ENCODE measurements at places on chromosomes 13 and 19.

DNA sequence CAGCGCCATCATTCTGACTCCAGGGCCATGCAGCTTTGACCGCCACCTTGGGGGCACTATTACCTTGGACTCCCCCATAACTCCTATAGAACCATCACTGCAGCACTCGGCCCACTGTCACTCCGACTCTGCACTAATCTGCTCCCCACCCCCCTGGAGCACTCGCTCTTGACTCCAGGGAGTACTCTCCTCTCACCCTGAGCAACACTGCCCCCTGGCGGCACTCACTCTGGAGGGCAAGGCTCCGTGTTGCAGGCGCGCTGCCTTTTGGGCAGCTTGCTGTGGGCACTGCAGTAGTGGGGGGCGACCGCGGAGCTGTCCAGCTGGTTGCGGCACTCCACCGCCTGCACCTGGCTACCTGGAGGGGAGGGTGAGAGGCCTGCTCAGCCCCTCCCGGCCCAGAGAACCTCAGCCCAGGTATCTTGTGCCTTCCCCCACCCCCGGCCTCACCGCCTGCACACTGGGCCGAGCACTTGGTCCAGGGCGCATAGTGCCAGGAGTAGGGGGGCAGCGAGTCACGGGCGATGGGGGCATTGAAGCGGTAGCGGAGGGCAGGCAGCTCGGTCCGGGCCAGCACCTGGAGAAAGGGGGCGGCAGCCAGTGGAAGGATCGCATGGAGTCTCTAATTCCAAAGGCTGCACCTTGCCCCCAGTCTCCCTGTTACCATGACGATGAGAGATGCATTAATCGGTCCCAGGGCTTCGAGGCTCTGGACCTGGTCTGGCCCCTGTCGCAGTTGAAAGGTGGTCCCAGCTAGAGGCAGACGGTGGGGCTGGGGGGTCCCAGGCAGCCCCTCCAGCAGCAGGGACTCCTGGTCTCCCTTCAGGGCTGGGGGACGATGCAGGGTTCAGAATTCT is 8.9 kb upstream of the MYO1F start:
- DNase-seq: no peak

GRCh38 chr19:29596885-29597525 is 9.1 kb upstream of the POP4 start:
- DNase-seq: peak; percentile 8

DNA sequence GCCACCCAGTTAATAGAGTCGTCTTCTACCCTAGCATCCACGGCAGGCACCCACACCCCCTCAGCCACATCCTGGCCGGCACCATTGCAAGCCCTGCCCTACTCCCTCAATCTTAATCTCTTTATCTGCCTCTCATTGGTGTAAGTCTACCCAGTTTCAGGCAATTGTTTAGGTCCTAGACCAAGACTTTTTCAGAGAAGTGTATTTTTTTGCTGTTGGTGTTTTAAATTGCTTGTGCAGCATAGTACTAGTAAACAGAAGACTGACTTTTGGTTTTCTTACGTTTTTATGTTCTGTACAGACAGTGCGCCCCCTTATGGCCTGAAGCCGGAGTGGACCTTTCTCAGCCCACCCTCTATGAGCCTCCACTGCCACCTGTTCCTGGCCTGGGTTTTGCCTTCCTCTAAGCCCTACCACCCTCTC is 2.3 kb upstream of the LCP1 start:
- no peak for DNase-seq

GRCh38 chr13:101875091-101875490 is 422.6 kb downstream of the ITGBL1 start:
- DNase-seq: no peak

DNA sequence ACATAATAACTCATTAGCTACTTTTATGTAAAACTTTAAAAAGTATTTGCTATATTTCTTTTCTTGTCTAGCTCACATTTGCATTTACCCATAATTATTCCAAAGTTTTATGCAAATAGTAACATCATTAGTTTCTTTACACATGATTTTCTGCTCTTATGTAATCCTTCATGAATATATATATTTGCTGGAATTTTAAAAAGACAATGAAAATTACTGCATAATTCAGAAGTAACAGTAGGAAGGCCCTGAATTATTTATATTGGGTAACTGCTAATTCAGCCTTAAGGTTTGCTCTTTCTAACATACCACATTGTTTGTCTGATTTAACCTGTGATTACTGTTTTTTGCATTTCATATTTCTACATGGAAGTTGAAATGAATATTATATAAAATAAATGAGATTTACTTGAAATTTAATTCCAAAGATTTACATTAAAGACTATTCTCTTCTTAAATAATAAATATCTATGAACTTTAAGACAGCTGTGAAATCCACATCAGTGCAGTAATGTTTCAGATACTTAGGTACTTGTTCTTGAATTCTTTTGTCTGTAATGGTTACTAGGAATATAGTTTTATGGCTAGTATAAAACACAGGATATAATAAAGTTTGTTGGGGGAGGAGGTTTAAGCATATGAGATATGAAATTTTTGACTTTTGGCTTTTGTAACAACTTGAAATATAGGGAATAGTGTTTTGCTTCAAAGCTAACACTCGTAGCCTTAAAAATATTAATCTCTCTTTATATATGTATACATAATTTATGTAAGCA is 46.0 kb downstream of the B3GLCT start:
- no peak for DNase-seq

GRCh38 chr19:47891923-47892666 is 6.0 kb upstream of the SULT2A1 start:
- DNase-seq: no peak

GRCh38 chr13:32585550-32586079 is 637 bp upstream of the PDS5B start:
- no peak for DNase-seq

DNA sequence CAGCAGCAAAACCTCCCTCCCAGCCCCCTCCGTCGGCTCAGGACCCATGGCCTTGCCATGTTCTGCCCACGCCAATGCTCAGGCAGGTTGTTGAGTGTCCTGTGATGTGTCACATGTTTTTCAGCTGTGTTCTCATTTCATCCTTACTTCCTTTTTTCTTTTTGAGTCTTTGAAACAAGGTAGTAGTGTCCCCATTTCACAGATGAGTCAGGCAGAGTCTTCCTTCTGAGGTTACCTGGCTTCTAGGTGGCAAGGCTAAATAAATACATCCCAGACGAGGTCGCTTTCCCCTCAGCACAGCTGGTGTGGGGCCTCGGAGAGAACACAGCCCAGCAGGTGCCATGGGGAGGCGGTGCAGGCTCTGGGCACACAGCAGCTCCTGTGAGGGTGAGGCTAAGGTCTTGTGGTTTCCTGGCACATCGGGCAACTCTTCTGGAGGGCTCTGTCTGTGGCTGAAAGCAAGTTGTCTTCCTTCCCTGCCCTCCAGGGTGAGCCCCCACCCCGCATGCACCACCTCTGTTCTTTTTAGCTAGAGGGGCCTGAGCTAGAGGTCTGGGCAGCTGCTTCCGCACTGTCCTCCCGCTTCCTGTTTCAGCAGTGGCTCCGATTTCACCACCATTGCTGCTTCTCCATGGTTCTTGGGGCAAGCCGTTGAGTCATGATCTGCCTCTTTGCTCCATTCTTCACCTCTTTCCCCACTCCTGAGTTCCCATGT is 15.1 kb downstream of the PRAM1 start:
- no peak for DNase-seq

DNA sequence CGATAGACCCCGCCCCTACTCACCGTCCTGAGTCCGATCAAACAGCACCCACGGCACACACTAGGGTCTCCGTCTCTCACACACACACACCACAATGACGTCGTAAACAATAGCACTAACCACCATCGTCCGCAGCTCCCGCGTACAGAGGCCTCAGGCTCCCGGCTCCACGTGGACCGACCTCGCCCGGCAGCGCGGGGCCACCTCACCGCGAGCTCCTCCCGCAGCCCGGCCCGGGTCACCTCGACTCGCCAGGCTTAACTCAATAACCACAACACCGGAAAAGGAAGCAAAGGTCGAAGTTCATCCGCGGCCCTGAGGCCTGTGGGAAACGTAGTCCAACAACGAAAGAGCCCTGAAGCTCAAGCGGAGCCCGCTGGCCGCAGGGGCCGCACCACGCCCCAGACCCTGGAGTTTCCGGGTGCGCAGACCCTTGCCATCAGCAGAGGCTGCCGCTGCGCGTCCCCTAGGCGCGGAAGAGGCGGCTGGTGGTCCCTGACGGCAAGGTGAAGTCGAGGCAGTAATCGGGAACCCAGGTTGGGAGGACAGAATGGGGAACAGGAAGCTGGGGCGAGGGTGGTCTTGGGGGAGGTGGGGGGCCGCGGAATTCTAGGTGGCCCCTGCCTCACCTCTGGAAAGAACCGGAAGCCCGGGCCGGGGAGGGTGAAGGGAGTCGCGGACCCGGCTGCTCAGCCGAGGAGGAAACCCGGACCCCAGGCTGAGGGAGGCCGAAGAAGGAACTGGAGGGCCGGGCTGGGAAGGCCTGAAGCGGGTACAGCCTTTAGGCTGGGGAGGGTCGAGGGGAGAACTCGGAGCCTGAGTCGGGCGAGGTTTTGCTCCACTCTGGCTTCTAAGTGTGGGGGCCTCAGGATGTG is at the start of gene ZNF529:
Gene ZNF529 (minus strand): TSS at position 273 of the 875 bp plus-strand sequence. CDS start 946 bp downstream, outside the sequence.
- DNase-seq: peak; percentile 59

DNA sequence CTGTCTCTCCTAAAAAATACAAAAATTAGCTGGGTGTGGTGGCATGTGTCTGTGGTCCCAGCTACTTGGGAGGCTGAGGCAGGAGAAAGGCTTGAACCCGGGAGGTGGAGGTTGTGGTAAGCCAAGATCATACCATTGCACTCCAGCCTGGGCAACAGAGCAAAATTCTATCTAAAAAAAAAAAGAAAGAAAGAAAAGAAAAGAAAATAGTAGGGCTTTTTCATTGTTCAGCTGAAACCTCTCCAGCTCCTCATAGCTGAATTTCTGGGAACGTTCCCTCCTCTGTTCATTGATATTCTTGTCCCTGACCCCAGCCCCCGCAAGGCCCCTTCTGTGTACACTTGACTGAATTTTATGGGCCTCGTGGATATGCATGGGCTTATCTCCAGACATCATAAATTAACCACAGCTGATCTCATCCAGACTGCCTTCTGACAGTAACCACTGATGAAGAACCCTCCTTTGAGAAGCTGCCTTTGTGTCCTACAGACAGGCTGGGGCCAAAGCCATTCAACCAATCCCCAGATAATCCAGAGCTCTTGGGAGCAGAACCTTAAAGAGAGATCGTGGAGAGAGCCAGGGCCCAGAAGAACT is at the start of gene ELSPBP1:
Gene ELSPBP1 (plus strand): TSS at position 424 of the 594 bp plus-strand sequence. CDS start 14,036 bp downstream, outside the sequence.
- no peak for DNase-seq

- DNase-seq: no peak
Observed at GRCh38 chr13:37344056-37344455, 238.6 kb upstream of the CSNK1A1L start.

- no peak for DNase-seq
Observed at GRCh38 chr19:50492303-50493052, 15.8 kb upstream of the GARIN5A start.

DNA sequence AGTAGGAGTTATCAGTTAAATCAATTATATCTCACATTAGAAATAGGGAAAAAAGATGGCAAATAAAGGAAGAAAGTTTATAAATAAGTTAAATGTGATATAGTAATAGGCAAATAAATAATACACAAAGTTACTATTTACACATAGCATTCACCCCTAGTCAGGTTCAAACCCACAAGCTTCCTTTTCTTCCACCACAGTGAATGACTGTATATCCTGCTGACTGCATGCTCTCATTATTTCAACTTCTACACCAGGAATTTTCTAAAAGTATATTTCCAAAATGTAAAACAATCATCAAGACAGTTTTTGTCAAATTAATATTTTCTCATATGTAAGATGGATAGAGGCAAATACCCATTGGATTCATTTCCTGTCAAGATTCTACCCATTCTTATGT is 548.6 kb upstream of the SLITRK5 start:
- no peak for DNase-seq

- no peak for DNase-seq
Observed at GRCh38 chr13:37476874-37477273, 121.7 kb downstream of the POSTN start.

- DNase-seq: no peak
Observed at GRCh38 chr19:21824679-21825078, 11.3 kb downstream of the ZNF43 start.

- no peak for DNase-seq
Observed at GRCh38 chr13:62702502-62702901, 1286.9 kb upstream of the PCDH20 start.

- DNase-seq: no peak
Observed at GRCh38 chr13:67318398-67318797, 88.3 kb upstream of the PCDH9 start.

GRCh38 chr19:38729653-38730469 is 14.4 kb downstream of the CAPN12 start:
- DNase-seq: no peak

GRCh38 chr13:77548594-77548993 is 13.1 kb downstream of the SCEL start:
- no peak for DNase-seq

- peak; percentile 38 for DNase-seq
Observed at GRCh38 chr13:100139817-100140216, 50.9 kb downstream of the PCCA start.

Measured in AG04450 (cell line).